ENCODE measurements at places on chromosomes 3 and 15. TPM values are rescaled to one million over a fixed set of nuclear protein-coding genes. Genes with fewer than 3 reads are reported as not detected.

The GABRR3 gene
- not detected for total RNA-seq

The COL7A1 gene
- 170 TPM for total RNA-seq

The HRH1 gene
- 6.1 TPM for total RNA-seq

The HTR3E gene
- not detected for total RNA-seq

The CSPG4 gene
- total RNA-seq, result 0.18 TPM

The IL17RB gene
- 0.88 TPM for total RNA-seq

The FAM107A gene
- 0.46 TPM for total RNA-seq

The GCNT3 gene
- 125 TPM for total RNA-seq

The VGLL3 gene
- 16.1 TPM for total RNA-seq

The SLC9C1 gene
- total RNA-seq, result not detected

The SCAANT1 gene
- total RNA-seq, result not detected

The PROK2 gene
- total RNA-seq, result not detected

The TIPIN gene
- 23.5 TPM for total RNA-seq

The THRB gene
- total RNA-seq, result 1.3 TPM

The NANOGP8 gene
- total RNA-seq, result not detected

The IGDCC3 gene
- total RNA-seq, result 0.19 TPM

The NRG4 gene
- 0.68 TPM for total RNA-seq

The TSEN2 gene
- total RNA-seq, result 19.8 TPM

The AP4E1 gene
- 10.2 TPM for total RNA-seq

The SLC24A5 gene
- total RNA-seq, result not detected

The CORO2B gene
- total RNA-seq, result 2.9 TPM

All from A549 treated with dexamethasone at 1 μM for 4 hours (cell line).